ENCODE measurements at places on chromosomes 4 and X. TPM values are rescaled to one million over a fixed set of nuclear protein-coding genes. Genes with fewer than 3 reads are reported as not detected.
A peak's percentile ranks its signal among the peaks of the same experiment; 100 is the strongest.

- no peaks in the 10 kb centered on the region for H3K27me3 ChIP-seq
- no peak overlapping the region for H3K27ac ChIP-seq
- peaks cover 23% of the 10 kb centered on the region for H3K4me1 ChIP-seq
- DNase-seq = peak; percentile 65
- H3K4me3 ChIP-seq = no peak overlapping the region
Measured at GRCh38 chr4:152591396-152591795, 55.5 kb upstream of the FBXW7 start.

DNA sequence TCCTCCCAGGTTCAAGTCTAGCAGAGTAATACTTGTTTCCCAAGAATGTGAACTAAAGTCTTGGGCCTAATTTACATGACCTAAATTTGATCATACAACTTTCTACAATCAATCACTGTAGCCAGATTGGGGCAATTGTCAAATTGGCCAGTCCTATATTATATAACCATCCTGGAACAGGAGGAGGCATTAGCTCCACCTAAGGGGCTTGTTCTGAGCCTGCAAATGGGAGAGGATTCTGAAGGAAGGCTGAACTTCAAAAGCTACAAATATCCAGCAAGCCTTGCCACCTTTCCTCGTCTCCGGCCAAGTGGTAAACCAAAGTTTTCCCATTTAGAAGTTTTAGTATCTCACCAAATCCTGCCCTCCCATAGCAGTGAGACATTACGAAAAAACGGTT, 1289.6 kb upstream of the TENM3 start:
- H3K4me1 ChIP-seq = no peaks in the 10 kb centered on the region
- H3K27me3 ChIP-seq = no peaks in the 10 kb centered on the region
- H3K27ac ChIP-seq = no peak overlapping the region
- no peaks in the 10 kb centered on the region for H3K36me3 ChIP-seq
- DNase-seq = no peak

DNA sequence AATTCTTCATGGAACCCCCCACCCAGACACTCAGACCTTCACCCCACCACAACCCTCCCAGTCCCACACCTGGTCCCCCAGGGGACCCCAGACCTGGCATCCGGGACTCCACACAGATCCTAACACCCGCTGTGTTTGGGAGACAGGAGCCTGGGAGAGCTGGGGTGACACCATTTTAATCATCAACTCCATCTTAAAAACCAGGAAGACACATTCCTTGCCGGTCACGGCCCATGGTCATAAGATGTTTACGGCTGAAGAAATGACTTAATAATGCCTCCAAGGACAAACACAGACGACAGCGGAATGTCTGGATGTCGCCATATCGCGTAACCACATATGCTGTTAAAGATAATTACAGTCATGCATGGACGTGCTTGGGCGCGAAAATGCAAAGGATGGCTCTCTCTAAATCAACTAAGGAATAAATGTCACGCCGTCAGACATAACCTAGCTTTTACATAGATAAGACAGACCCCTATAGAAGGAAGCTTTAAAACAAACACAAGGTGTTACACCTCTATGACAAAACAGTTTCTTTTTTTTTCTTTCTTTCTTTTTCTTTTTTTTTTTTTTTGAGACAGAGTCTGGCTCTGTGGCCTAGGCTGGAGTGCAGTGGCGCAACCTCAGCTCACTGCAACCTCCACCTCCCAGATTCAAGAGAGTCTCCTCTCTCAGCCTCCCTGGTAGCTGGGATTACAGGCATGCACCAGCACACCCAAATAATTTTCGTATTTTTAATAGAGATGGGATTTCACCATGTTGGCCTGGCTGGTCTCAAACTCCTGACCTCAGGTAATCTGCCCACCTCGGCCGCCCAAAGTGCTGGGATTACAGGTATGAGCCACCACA, 2.1 kb upstream of the DHRSX start:
- peaks cover 14% of the 10 kb centered on the region for H3K4me1 ChIP-seq
- peak; percentile 52 for DNase-seq
- H3K36me3 ChIP-seq = no peaks in the 10 kb centered on the region
- peak overlapping the region; percentile 87 for H3K27ac ChIP-seq
- H3K27me3 ChIP-seq = no peaks in the 10 kb centered on the region

- H3K4me3 ChIP-seq = no peak overlapping the region
- DNase-seq = no peak
- H3K27me3 ChIP-seq = no peaks in the 10 kb centered on the region
- H3K27ac ChIP-seq = no peak overlapping the region
- H3K4me1 ChIP-seq = peaks cover 15% of the 10 kb centered on the region
- no peaks in the 10 kb centered on the region for H3K36me3 ChIP-seq
Measured at GRCh38 chrX:327660-328126, 9.1 kb upstream of the GTPBP6 start.

GRCh38 chr4:123667496-123667895, 270.9 kb downstream of the SPRY1 start:
- H3K27ac ChIP-seq = no peak overlapping the region
- H3K36me3 ChIP-seq = no peaks in the 10 kb centered on the region
- H3K4me1 ChIP-seq = no peaks in the 10 kb centered on the region
- DNase-seq = no peak
- no peak overlapping the region for H3K4me3 ChIP-seq

Gene FOXO4
- total RNA-seq = 10.8 TPM

DNA sequence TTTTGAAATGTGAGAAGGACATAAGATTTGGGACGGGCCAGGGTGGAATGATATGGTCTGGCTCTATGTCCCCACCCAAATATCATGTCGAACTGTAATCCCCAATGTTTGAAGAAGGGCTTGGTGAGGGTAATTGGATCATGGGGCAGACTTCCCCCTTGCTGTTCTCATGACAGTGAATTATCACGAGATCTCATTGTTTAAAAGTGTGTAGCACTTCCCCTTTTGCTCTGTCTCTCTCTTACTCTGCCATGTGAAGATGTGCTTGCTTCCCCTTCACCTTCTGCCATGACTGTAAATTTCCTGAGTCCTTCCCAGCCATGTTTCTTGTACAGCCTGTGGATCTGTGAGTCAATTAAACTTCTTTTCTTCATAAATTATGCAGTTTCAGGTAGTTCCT, 17.5 kb downstream of the MTMR8 start:
- H3K27ac ChIP-seq = no peak overlapping the region
- H3K4me1 ChIP-seq = no peaks in the 10 kb centered on the region
- no peaks in the 10 kb centered on the region for H3K36me3 ChIP-seq
- no peak for DNase-seq
- no peaks in the 10 kb centered on the region for H3K27me3 ChIP-seq

DNA sequence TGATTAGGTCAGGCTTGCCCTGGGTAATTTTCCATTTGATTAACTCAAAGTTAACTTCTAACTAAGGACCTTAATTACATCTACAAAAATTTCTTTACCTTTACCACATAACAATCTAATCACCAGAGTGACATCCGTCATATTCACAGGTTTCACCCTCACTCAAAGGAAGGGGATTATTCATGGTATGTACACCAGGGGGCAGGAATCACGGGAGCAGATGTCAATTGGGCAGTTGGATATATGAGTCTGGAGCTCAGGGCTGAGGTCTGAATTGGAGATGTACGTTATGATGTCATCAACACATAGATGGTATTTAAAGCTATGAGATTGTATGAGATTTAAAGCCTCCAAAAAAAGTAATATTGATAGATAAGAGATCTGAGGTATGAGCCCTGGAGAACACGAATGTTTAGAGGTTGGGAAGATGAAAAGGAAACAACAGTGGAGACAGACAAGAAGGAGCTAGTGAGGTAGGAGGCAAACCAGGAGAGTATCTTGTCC, 52.9 kb downstream of the PGRMC1 start:
- H3K36me3 ChIP-seq = no peaks in the 10 kb centered on the region
- H3K27me3 ChIP-seq = no peaks in the 10 kb centered on the region
- no peak for DNase-seq
- H3K27ac ChIP-seq = no peak overlapping the region
- H3K4me1 ChIP-seq = no peaks in the 10 kb centered on the region

DNA sequence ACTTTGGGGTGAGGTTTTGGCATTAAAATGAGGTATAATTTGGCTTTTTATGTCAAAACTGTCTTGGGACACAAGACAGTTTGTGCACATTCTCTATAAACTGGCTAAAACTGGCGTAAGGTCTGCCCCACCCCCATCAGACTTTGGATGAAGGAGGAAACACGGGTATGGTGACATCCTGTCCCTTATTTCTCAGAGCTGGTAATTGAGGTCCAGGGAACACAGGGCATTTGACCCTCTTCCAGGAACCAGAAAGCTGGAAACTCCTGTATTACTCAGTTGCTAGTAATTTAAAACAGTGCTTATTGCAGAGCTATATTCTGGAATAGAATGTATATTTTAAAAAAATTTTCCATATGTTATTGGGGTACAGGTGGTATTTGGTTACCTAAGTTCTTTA, 78.8 kb downstream of the SLC16A2 start:
- H3K36me3 ChIP-seq = no peaks in the 10 kb centered on the region
- H3K27me3 ChIP-seq = no peaks in the 10 kb centered on the region
- H3K4me1 ChIP-seq = no peaks in the 10 kb centered on the region
- no peak overlapping the region for H3K4me3 ChIP-seq
- no peak for DNase-seq

DNA sequence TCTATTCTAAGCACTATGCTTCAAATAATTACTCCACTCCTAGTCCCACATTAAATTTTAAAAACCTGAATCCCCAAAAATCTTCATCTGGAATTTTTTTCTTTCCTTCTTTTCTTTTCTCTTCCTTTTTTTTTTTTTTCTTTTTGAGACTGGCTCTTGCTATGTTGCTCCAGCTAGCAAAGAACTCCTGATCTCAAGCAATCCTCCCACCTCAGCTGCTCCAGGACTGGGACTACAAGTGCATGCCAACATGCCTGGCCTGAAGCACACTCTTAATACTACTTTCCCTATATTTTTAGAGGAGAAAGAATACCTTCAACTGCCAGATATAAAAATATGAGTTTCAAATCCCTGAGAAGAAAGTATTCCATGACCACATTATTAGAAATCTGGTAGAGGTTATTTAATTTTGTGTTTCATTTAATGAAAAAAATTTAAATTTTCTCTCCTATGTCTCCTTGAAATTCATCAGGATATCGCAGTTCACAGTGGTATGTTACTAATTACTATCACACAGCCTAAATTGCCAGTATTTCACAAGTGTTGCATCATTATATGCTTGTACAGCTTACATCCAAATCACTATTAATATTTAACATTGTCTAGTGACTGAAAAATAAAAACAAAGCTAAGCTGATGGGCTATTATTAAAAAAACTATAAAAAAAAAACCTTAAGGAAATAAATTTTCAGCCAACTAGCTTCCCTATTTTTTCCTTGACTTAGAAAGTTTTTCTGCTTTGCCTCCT, 227.8 kb downstream of the NAF1 start:
- H3K27ac ChIP-seq = no peak overlapping the region
- H3K4me3 ChIP-seq = no peak overlapping the region
- no peaks in the 10 kb centered on the region for H3K4me1 ChIP-seq
- H3K27me3 ChIP-seq = no peaks in the 10 kb centered on the region
- no peak for DNase-seq
- no peaks in the 10 kb centered on the region for H3K36me3 ChIP-seq

DNA sequence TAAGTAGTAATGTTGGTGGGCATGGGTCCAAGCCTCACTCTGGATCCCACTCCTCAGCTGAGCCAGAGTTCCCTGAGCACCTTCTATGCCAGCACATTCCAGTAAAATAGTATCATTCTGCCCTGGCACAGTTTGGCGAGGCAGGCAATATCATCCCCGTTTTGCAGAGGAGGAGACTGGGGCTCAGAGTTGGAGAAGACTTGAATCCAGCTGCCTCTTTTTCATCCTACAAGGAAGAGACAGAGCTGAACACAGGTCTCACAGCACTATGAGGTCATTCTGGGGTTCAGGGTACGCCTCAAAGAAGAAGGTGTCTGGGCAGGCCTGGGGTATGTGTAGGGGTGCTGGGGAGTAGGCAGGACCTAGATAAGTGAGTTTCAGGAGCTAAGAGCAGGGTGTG, 103.9 kb upstream of the STX18 start:
- no peak for DNase-seq
- no peak overlapping the region for H3K4me3 ChIP-seq
- H3K36me3 ChIP-seq = no peaks in the 10 kb centered on the region
- H3K4me1 ChIP-seq = peaks cover 10% of the 10 kb centered on the region
- H3K27ac ChIP-seq = no peak overlapping the region

- H3K36me3 ChIP-seq = no peaks in the 10 kb centered on the region
- H3K27ac ChIP-seq = no peak overlapping the region
- H3K4me3 ChIP-seq = no peak overlapping the region
- H3K4me1 ChIP-seq = peaks cover 10% of the 10 kb centered on the region
- no peaks in the 10 kb centered on the region for H3K27me3 ChIP-seq
- no peak for DNase-seq
Measured at GRCh38 chr4:169485086-169485485, 127.3 kb downstream of the NEK1 start.

Gene POU4F2
- total RNA-seq = 0.33 TPM

Gene HMX1
- not detected for total RNA-seq

All from hepatocyte (in vitro differentiated cells).